SW480 (cell line): ENCODE measurements at places on chromosomes 2 and 18.

- peak; percentile 99 for DNase-seq
Measured at GRCh38 chr18:22282311-22283115, 113.1 kb downstream of the GATA6 start.

GRCh38 chr2:207337234-207338219, 171.8 kb upstream of the KLF7 start:
- DNase-seq = peak; percentile 14

- no peak for DNase-seq
Measured at GRCh38 chr18:51666763-51667191, 469.3 kb upstream of the MEX3C start.

DNA sequence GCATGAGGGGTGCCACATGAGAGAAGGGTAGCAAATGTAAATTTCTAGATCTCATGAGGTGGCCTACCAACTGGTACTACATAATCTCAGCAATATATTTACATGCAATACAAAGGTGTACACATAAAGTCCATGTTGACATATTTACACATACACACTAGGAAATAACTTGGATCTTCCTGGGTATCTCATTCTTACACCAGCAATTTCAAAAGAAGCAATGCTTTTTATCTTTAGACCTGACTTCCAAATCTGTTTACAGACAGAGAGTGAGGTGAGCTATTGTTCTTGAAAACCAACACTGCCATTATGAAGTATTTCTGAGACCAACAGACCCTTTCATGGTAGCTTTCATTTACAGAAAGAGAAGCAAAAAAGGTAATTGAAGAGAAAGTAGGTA, 184.2 kb downstream of the ERBB4 start:
- DNase-seq = no peak

GRCh38 chr2:126253669-126254068, 402.3 kb upstream of the GYPC start:
- no peak for DNase-seq

DNA sequence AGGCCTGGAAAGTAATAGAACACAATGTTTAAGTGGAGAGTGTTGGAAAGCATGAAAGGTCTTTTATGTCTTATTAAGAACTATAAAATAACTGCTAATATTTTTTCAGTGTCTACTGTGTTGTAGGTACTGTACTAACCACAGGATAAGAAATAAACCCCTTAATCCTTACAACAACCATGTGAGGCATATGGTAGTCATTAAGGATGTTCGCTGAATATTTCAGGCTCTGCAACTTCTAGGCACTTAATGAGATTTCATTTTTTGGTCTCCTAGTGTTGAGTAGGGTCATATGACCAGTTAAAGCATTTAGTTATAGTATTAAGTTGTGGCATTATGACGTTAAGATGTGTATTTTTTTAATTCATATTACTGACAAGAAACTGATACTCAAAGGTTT, 346.6 kb upstream of the KCNH7 start:
- DNase-seq = no peak

GRCh38 chr18:49101236-49101635, 150.5 kb upstream of the SMAD7 start:
- DNase-seq = no peak

- no peak for DNase-seq
Measured at GRCh38 chr18:36680042-36680441, 148.8 kb downstream of the TPGS2 start.

GRCh38 chr2:118492335-118492734, 355.1 kb downstream of the EN1 start:
- DNase-seq = no peak

- DNase-seq = no peak
Measured at GRCh38 chr2:88377641-88377991, 74.9 kb downstream of the FOXI3 start.

DNA sequence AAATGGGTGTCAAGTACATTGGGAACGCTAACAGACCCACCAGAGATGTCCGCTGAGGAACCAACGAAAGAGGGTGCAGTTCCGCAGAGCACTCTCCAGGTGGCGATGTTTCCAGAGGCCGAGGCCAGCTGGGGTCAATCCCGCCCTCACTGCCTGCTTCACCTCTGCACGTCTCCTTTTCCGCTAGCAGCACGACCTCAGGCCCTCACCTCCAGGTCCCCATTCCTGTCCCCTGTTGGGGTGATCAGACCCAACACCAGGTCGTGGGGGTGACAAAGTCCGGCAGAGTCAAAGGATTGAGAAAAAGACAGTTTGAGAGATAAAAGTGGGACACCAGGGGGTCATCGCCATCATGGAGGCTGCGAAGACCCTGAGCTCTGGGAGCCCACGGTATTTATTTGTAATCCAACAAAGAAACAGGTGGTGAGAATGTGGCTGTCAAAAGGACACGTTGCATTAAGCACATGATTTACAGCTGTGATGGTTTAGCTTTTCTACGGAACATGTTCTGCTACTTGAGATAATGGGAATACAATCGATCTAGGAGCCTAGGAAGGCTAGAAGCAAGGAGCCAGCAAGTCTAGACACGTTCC, 27.3 kb downstream of the ZAP70 start:
- DNase-seq = peak; percentile 28

DNA sequence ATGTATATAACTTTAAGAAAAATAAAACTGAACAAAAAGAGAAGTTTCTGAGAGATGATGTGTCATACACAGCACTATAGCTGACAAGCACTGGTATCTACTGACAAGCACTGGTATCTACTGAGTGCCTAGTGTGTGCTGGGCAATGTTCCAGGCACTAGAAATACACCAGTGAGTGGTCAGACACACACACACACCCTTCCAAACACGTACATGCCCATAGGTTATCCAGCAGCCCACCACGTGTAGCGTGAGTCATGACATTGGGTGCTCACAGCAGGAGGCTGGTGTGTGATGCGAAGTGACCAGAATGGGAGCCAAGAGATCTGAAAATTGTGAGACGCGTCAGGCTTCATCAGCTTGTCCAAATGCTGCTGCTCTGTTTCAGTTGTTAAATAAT, 12.2 kb upstream of the GNAL start:
- DNase-seq = peak; percentile 12

DNA sequence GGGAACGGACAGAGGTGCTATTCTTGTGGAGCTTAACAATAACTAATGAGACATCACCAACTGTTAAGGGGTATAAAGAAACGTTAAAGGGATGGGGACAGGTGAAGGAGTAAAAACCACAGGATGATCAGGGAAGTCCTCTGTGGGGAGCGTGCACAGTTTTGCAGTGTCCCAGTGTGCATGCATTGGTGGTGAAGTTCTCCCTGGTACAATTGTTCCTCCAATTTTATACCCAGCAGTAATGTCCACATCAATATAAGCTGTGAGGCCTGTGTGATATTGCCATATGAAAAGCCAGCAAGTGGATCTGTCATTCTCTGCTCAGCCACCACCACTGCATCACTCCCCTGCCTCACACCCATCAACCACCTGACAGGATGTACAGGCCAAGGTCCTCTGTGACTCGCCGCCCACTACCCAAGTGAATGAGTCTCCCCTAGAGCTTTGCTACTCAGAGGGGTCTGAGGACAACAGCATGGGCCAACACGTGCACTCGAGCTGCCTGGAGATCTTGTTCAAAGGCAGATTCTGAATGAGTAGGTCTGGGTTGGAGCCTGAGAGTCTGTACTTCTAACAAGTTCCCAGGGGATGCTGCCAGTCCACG, 4.6 kb downstream of the MLPH start:
- DNase-seq = no peak

- DNase-seq = peak; percentile 75
Measured at GRCh38 chr2:55843096-55843993, 80.2 kb downstream of the EFEMP1 start.

- DNase-seq = no peak
Measured at GRCh38 chr2:27959496-27959895, 69.0 kb downstream of the BABAM2 start.

DNA sequence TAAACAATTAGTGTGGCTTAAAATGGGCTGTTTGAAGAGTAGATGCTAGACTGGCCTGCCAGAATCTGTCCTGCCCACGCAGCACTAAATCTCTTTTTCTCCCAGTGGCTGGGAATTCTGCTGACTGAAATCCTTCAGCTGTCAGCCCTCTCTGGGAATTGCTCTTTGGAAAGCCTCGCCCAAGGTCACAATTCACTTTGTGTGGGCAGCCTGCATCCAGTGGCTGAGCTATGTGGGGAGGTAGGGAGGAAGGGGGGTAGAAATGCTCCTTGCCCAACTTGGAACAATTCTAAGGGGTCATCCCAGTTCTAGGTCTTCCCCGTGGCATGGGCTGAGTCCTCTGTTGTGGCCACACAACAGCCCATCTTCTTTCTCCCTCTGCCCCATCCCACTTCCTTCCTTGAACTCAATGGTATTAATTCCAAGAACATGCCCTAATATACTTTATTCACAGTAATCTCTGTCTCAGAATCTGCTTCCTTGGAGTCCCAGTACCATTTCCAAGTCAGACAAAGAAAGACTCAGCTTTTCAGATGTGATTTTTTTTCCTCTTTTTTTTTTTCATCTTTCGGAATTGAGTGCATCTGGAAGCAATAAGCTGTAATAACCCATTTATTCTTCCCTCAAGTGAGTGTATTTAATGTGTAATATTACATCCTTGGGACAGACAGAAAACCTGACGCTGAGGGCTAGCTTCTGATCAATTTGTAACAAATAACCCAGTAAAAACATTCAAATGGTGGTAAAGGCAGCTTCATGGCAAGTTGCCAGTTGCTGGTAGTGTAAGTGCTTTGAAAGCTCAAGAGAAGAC, 189.4 kb downstream of the GPD2 start:
- no peak for DNase-seq

GRCh38 chr18:79260510-79260909, 135.2 kb upstream of the NFATC1 start:
- no peak for DNase-seq

GRCh38 chr2:182069908-182070307, 84.3 kb downstream of the PPP1R1C start:
- DNase-seq = no peak

DNA sequence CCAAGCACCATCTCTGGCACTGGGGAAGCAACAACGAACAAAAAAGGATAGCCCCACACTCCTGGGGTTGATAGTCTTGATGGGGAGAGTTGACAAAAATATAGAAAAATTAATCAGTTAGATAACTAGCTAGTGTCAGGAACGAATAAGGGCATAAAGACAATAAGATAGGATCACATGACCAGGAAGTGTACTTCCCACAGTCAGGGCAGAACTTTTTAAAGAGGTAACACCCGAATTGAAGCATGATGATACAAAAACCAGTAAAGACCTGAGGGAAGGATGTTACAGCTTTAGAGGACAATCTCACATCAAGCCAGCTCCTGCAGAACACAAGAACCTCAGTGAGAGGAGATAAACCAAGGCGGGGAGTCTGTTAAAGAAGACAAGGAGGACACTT, 295.4 kb upstream of the CRIM1 start:
- no peak for DNase-seq

DNA sequence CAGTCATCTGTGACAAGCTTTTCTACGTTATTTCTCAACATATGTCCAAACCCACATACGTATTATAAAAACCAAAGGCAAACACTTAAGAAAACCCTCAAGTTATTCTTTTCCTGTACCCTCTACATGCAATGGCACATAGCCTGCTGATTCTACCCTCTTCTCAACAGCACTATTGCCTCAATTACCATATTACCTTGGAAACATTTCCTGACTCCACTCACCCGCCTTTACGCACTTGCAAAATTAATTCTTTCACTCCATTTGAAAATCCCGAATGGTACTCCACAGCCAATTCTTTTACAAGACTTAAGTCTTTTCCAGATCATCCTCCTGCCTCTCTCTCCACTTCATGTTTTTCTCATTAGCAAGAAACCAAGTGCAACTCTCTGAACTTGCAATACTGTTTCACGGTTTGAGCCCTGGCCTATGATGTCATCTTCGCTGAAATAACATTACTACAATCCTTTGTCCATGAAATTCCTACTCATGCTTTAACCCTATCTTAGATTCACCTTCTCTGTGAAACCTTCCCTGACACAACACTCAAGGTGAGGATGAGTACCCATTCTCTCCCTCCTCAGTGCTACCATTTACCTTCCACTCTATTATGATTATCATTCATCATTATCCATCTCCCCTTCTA, 29.0 kb downstream of the SESTD1 start:
- no peak for DNase-seq

GRCh38 chr18:61502472-61502871, 169.2 kb downstream of the CDH20 start:
- peak; percentile 34 for DNase-seq

DNA sequence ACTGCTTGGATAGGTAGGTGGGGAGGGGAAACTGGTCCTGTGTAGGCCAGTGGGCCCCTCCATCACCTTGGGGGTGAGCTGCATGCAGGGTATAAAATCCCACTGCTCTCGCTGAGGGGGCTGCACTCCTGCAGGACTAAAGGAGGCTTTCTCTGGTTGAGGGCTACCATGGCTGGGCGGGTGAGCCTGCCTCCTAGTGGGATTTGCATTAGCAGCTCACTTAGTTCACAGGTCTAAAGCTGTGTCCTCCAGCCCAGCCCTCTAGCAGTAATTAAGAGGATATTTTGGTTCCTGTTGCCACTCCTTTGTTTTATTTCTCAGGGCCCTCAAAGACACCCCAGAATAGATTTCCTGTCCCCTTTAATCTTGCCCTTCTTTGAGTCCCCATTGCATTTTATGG, 24.6 kb downstream of the TMEM127 start:
- no peak for DNase-seq

DNA sequence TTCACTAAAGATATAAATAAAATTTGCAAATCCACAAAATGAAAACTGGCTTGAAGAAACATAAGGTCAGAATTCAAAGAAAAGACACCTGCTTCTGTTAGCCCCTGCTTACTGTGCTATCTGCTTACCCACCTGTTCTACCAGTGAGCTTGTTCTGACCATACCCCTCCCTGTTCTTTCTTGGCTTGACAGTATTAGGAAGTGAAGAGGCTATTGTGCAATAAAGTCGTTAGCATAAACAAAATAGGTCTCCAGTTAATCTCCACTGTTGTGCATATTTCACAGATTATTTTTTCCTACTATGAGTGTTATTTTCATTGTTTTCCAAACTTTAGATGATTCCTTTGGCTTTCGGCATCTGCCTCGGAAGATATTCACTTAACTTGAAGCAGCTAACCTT, 322.1 kb downstream of the CCDC85A start:
- no peak for DNase-seq

GRCh38 chr18:58541789-58542425, 87.0 kb downstream of the ALPK2 start:
- DNase-seq = peak; percentile 80

DNA sequence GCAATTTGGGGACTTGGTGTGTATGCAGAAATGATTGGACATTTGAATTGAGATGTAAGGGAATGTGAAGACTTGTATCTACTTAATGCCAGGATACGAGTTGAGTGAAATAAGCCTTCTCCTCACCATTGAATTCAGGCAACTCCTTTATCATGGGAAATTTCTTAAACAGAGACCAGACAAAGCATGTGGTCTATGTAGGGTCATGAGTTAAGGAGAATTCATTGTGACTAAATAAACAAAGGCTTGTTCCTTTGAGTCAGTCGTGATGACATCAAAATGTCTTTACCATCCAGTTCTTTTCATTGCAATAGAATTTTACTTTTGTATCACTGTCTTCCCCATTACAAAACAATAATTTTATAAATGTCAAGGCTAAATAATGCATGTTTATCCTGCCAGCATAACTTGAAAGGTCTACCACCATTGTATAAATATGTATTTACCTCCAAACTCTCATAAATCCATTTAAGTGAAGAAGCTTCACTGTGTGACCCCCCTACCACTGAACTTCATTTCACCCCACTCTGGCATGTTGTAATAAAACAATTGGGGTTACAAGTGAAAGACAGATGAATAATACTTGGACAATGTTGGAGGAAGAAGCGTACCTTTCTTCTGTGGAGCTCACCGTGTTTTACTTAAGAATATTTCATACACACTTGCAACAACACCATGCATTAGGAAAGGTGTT, 149.4 kb downstream of the EPHA4 start:
- no peak for DNase-seq

GRCh38 chr2:226337941-226338600, 461.5 kb downstream of the IRS1 start:
- no peak for DNase-seq
